HuH-7 (cell line): ENCODE measurements at places on chromosomes 16 and 17.
A peak's percentile ranks its signal among the peaks of the same experiment; 100 is the strongest.

- DNase-seq: no peak
Measured at GRCh38 chr16:47983999-47984580, 171.7 kb downstream of the ABCC12 start.

- no peak for DNase-seq
Measured at GRCh38 chr17:49783791-49784190, 4.7 kb upstream of the KAT7 start.

DNA sequence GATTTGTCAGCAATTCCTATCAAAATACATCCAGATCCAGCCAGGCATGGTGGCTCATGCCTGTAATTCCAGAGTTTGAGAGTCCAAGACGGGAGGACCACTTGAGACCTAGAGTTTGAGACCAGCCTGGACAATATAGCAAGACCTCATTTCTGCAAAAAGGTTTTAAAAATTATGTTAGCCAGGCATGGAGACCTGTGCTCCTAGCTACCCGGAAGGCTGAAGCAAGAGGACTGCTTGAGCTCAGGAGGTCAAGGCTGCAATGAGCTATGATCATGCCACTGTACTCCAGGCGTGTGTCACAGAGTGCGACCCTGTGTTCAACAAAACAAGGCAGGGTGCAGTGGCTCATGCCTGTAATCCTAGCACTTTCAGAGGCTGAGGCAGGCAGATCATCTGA, 215.2 kb downstream of the CPPED1 start:
- DNase-seq: no peak

DNA sequence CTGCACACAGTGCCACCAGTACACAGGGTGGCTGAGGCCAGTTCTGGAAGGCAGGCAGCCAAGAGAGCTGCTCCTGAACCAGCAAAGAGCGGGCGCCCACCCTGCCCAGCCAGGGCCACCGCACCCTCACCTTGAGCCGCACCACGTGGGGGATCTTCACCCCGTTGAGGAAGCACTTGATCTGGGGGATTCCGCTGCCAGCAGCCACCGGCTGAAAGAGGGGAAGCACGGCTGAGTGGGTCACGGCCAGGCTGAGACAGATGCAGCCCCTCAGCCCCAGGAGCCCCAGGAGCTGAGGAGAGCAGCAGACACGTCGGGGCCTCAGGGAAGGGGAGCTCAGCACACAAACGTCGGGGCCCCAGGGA, 14.6 kb upstream of the CCDC154 start:
- DNase-seq: no peak

- DNase-seq: no peak
Measured at GRCh38 chr16:86733546-86734254, 155.4 kb downstream of the FOXL1 start.

DNA sequence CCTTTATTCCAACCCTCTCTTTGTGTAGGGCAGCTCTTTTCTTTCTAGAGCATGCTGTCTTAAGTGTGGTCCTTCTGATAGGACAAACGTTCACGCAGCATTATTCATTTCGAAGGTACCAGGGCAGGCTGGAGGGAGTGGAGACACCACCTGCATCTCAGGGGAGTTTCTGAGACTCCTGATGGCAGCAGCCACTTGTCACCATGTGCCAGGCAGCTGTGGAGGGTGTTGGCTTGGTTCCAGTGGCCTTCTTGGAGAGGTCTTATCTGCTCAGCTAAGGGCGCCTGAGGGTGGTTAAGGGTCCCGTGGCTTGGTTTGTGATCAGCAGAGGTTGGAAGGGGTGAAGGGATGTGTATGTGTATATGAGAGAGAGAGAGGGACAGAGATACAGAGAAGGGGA, 257.1 kb upstream of the EEF2KMT start:
- no peak for DNase-seq

DNA sequence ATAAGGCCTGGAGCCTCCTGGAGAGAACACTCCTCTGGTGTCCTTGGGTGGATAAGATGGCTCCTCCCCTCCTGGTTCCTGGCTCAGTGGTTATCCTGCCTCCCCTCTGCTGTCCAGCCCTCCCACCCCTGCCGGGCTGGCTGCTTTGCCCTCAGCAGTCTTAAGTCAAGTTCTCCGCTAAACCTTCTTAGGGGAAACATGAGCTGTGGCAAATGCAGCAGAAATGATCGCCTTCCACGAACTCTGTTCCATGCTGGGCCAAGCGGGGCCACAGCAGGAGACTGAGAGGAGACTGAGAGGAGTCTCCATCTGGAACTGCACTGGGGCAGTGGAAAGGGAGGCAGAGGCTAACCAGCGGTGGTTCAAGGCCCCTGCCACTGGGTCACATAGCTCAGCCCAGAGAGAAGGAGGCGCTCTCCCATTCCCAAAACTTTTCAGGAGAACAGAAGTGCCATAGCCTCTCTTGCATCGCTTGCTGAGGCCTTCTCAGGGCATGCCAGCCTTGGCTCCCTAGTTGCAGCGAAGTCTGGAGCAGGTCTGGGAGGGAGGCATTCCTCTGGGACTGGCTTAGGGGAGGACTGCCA, 26.9 kb downstream of the TNS4 start:
- no peak for DNase-seq

DNA sequence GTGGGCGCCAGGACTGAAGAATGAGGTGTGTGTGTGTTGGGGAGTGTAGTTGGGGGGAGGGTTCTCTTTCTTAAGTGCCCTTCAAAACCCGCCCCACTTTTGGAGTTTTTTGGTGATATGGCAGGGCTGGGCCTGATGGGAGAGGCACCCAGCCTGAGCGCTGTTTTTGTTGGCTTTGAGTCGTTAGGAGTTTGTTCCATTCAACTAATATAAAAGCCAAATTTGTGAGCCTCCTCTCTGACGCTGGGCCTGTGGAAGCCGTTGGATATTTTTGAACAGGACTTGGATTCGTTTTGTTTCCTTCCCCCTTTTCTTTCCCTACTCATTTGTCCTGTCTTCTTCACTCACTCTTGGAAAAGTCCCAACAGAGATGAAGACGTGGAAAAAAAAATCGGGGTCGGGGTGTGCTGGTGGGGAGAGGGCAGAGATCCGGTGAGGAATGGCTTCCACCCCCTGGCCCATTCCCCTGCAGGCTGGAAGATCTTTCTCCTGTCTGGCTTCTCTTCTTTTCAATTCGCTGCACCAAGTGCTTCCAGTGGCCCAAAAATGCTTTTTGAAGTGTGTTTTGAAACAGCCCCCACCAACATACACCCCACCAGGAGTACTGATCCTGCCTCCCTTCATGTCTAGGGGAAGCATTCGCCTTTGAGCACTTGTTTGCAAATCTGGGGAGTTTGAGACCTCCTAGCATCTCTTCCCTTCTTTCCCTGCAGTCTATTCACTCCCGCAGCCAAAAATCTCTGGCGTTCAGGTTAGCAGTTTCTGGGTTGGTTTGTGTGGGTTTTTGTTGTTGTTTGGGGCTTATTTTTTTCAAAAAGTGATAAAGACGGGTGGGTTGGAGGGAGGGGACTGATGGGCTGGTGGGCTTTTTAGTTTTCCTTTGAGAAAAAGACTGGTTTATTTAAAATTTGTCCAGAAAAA, 2.6 kb downstream of the FZD2 start:
- no peak for DNase-seq

- DNase-seq: no peak
Measured at GRCh38 chr16:17177242-17177958, 293.4 kb downstream of the XYLT1 start.

- no peak for DNase-seq
Measured at GRCh38 chr17:63356337-63356757, 89.8 kb downstream of the CYB561 start.

GRCh38 chr16:9007177-9007794, 43.6 kb upstream of the USP7 start:
- no peak for DNase-seq

DNA sequence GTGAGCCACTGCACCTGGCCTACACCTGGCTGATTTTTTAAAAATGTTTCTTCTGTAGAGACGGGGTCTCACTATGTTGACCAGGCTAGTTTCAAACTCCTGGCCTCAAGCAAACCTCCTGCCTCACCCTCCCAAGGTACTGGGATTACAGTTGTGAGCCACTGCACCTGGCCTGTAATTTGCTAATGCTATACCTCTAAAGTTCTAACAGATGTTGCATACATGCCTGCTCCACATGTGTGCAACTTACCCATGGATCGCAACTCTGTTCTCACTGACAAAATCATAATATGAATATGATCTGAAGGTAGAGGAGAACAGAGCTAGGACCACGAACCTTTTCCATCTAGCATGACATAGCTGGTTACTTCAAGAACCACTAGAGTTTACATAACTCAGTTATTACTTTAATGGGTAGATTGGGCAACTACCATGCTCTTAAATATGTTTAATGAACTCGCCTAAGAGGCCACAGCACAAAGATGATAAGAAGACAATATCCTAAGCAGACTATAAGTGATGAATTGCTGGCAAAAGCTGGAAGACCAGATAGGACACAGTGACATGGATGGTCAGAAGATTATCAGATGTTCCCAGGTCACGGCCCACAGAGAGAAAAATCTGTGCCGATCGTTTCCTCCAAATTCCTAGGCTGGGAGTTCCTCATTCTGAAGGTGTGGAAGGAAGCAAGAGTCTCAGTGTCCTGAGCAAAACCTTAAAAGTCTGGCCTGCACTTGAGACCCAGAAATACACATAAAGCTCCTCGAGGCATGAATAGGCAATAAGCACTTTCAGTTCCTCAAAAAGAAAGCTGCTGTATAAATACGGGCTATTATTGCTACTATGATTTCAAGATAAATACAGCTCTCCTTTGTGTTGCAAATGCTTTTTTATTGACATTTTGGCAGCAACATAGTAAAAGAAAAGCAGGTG, 53.6 kb upstream of the ICAM2 start:
- DNase-seq: no peak

DNA sequence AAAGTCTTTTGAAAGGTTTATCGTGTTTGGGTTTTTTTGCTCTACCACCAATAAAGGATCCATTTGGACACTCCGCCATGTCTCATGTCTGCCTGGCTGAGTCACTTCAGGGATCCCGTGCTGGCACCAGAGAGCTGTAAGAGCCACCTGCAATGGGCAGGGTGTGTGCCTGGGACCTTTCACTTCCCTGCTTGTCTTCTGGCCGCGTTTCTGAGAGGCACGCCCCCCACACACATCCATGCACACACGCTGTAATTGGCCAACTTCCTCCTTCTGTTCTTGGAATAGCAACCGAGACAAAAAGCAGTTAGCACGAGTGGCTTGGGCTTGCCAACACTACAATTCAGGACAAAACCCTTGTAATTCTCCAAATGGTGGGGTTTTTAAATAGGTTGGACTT, 9.8 kb upstream of the SOST start:
- DNase-seq: no peak

DNA sequence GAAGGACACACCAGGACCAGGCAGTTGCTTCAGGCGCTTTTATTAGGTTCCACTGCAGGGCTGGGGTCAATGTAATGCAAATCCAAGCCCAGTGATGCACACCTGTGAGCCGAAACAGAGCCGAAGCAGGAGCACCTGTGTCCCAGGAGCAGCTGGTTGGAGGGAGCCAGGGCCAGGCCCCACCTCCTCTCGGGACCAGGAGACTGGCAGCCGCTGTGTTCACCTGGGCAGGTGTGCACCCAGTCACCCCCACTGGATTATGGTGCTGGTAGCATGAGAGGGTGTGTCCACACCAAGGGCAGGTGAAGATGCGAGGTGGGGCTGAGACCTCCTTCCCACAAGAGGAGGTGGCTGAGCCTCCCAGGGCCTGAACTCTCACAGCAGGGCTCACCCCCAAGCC, 4.7 kb upstream of the FAAP100 start:
- no peak for DNase-seq

- DNase-seq: no peak
Measured at GRCh38 chr17:77099997-77100396, 40.8 kb upstream of the SEC14L1 start.

DNA sequence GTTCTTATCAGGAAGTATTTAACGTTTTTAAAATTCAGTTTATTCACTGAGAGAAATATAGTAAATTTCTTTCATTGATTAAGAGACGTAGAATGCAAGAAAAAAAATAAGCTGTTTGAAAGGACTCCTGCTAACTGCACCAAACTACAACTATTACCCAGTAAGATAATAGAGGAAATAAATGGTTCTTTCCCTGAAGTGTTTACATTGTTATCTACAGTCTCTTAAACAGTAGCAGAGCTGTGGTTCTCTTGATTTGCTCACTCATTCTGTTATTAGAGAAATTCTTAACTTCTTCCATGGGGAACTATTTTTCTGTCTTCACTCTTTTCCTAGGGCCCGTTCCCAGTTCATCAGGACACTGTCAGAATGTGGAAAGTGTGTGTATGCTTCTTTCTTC, 973.0 kb downstream of the KCNJ2 start:
- no peak for DNase-seq

- DNase-seq: no peak
Measured at GRCh38 chr16:4544473-4544872, 5.9 kb upstream of the CDIP1 start.

DNA sequence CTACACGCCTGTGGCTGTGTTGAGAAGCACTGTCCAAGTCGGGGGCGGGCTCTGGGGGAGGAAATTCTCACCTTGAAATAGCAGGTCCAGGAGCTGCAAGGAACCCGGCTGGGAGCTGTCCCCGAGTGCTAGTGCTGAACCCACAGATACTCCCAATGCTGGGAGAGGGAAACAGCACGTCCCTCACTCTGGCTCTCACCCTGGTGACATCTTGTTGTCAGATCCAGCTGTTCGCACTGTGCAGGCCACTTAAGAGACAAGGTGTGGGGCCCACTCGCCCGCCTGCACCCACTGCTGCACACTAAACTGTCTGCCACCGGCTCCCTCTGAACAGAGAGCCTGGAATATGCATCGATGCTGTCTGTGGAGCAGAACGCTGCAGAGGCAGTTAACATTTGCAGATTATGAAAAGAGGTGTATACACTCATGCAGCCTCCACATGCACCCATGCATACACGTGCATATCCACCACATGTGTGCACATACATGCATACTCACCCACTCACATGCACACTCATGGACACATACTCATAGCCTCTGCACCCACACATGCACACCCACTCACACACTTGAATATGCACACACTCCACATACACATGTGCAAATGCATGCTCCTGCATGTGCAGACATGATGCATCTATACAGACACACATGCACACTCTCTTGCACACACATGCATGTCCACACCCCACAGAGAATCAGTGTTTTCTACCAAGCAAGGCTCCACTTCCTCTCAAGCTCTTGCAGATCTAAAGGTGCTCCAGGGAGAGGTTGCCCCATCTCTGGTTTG, 42.0 kb downstream of the MGAT5B start:
- DNase-seq: peak; percentile 87

GRCh38 chr17:63842173-63842539, 329 bp downstream of the SMARCD2 start:
- no peak for DNase-seq

DNA sequence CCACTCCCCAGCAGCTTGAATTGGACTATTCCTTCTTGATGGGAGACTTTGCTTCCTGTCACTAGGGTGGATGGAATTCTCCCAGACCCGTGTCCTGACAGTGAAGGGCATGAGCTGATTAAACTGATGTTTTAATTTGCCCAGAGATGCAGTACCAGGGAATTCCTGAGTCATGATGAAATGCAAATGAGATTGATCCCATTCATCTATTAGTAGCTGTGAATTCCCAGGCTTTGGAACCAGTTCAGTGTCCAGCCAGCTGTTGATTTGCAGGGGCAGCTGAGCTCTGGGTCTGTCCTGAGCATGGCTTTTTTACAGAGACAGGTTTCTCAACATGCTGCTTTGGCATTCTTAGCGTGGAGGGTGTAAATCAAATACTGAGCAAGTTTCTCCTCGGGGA, 157.9 kb downstream of the PITPNC1 start:
- DNase-seq: no peak

- no peak for DNase-seq
Measured at GRCh38 chr17:38671939-38672720, 2.6 kb downstream of the EPOP start.
